ENCODE measurements at places on chromosomes 7 and 10.

DNA sequence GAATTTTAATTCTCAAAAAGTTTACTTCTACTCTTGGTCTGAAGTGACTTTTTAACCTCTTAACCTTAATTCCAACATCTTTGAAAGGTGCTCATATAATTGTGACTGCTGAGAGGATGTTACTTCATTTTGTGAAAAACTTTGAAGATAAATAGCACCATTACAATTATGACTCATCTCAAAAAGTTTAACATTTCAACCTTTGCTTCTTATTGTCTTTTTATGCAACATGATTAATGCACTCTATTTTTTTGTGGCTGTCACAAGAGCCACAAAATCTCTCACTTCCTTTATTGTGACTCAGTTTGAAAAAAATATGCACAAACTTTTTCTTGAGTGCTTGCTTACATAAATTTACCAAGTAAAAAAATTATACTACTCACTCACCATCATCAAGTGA is 383.1 kb downstream of the LRRTM3 start:
- DNase-seq = no peak

GRCh38 chr7:39921506-39922175 is 28.4 kb upstream of the CDK13 start:
- no peak for DNase-seq

GRCh38 chr10:113341138-113341537 is 211.7 kb upstream of the HABP2 start:
- no peak for DNase-seq

- no peak for DNase-seq
Observed at GRCh38 chr7:137462074-137462715, 118.7 kb upstream of the PTN start.

DNA sequence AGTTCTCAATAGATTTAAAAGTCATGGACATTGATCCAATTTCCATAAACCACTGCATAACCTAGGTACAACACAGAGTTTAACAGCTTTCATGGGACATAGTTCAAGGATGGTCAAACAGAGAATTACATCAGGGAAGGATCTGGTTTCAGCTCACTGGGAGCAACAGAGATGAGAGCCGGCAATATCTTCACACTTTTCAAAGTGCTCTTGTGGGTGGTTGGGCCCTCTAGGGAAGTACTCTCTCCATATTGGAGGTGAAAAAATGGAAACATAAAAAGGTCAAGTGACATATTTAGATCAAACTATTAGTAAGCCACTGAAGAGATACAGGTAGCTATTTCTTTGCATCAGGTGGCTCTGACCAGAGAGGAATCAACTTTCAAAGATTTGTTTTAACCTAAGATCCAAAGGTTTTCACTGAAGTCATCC is 61.8 kb upstream of the LRRN3 start:
- no peak for DNase-seq

- no peak for DNase-seq
Observed at GRCh38 chr10:9515922-9516321, 1461.4 kb downstream of the GATA3 start.

DNA sequence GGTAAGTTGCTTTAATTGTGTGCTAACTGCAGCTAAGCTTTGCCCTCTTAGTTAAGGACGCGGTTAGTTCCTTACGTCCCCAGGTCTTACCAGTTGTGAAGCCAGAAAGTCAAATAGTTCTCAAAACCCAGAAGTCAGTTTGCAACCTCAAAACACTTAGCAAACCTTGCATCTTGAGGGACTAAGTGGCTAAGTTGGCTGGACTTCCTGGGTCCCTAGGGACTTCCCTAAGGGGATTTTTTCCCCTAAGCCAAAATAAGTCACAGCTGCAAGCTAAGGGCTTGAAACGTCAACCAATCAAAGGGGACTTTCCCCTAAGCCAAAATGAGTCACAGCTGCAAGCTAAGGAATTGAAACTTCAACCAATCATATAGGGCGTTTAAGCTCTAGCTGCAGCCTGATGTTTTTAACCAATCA is 36.2 kb upstream of the HECW1 start:
- no peak for DNase-seq

GRCh38 chr10:107280293-107280692 is 115.8 kb upstream of the SORCS1 start:
- no peak for DNase-seq
